ENCODE measurements at places on chromosomes 6 and 20.
A peak's percentile ranks its signal among the peaks of the same experiment; 100 is the strongest.

DNA sequence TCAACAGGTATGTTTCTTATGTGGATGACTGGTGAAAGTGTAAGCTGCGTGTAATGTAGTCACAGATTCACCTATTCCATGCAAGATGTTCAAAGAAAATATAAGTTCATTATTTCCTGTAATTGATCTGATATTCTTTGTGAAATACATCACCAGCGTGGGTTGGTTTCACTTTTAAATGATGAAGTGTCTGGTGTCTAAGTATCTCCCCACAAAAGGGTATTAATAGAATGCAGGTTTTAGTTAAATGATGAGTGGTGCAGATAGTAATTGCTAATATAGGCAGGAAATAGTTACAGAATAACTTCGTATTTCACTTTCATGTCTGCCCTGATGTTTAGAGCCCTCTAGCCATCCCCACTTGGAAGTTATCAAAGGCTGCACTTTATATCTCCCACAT is 22.2 kb downstream of the PGBD1 start:
- no peak for DNase-seq

- no peak for DNase-seq
These were observed 18.6 kb downstream of the ADTRP start for GRCh38 chr6:11760015-11760473.

DNA sequence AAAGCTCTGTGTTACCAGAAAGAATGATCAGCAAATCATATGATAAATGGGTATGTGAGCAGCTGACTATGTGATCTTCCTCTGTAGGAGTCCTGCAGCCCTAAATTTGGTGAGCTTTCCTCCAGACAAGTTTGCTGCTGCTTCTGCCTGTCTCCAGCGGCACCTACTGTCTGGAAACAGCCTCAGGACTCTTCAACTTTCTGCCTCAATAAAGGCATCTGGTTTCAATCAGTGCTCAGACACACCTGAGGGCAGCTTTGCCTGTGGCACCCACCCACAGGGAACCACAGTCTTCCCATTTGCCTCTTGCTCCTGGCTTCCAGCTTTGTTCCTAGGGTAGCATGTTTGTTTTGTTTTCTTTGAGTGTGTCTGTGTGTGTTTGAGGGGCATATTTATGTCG is 727.9 kb upstream of the MAN1A1 start:
- no peak for DNase-seq

DNA sequence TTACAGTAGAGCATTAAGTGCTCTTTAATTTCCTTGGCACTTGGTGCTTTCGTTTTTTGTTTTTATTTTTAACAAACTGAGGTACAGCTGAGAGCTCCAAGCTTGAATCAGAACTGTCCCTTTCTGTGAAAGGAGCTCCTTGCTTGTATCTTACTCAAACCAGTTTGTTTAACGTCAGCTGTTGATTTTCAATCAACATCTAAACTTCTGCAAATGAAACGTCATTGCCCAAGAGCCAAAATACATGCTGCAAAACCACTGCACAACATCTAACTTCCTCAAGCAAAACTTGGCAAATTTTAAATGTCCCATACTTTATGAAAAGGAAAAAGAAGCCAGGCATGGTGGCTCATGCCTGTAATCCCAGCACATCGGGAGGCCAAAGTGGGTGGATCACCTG is 15.2 kb downstream of the VNN2 start:
- DNase-seq = no peak

DNA sequence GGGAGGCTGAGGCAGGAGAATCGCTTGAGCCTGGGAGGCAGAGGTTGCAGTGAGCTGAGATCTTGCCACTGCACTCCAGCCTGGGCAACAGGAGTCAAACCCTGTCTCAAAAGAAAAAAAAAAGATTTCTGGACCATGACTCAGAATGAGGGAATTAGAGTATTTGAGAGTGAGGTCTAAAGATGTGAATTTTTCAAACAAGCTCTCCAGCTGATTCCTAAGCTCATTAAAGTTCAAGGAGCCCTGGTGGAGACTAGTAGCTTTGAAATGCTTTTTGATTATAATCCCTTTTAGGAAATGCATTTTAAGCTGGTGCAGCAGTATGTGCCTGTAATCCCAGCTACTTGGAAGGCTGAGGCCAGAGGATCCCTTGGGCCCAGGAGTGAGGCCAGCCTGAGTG is 21.8 kb upstream of the SRF start:
- DNase-seq = no peak

- DNase-seq = no peak
These were observed 130.6 kb downstream of the RFX6 start for GRCh38 chr6:117007659-117008058.

DNA sequence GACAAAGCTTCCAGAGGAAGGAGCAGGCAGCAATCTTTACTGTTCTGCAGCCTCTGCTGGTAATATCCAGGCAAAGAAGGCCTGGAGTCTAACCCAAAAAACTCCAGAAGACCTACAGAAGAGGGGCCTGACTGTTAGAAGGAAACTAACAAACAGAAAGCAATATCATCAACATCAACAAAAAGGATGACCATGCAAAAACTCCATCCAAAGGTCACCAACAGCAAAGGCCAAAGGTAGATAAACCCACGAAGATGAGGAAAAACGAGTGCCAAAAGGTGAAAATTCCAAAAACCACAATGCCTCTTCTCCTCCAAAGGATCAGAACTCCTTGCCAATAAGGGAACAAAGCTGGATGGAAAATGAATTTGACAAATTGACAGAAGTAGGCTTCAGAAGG is 469.8 kb upstream of the FLRT3 start:
- DNase-seq = no peak

DNA sequence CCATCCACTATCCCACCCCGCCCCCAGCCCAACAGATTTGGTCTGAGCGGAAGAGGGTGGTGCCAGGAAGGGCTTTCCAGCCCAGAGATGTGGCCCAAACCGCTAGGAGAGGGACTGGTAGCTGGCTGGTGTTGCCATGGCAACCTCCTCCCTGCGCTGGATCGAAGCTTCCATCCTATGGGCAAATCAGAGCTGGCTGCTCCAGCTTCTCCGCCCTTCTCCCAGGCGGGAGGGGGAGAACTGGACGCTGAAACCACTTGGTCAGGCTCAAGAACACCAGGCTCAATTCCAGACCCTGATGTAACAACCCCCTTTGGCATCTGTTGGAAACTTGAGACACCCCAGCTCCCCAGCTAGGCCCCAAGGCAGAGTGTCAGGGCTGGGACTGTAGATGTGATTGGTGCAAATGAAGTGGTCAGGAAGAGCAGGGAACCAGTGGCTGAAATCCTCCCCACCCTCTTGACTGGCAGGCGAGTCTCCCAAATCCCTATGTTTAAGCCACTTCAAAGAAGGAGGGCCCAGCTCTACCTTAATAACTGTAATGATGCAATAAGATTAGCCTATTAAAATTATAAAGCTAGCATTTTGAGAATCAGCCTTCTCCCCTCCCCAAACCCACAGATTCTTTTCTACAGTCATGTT is 4.2 kb downstream of the RIMS4 start:
- DNase-seq = no peak

GRCh38 chr6:166366921-166367320 is 15.8 kb downstream of the MPC1 start:
- DNase-seq = no peak

- peak; percentile 6 for DNase-seq
These were observed 533.1 kb upstream of the CDH4 start for GRCh38 chr20:60718743-60719480.

GRCh38 chr20:15031546-15032351 is 694.3 kb upstream of the FLRT3 start:
- DNase-seq = no peak

DNA sequence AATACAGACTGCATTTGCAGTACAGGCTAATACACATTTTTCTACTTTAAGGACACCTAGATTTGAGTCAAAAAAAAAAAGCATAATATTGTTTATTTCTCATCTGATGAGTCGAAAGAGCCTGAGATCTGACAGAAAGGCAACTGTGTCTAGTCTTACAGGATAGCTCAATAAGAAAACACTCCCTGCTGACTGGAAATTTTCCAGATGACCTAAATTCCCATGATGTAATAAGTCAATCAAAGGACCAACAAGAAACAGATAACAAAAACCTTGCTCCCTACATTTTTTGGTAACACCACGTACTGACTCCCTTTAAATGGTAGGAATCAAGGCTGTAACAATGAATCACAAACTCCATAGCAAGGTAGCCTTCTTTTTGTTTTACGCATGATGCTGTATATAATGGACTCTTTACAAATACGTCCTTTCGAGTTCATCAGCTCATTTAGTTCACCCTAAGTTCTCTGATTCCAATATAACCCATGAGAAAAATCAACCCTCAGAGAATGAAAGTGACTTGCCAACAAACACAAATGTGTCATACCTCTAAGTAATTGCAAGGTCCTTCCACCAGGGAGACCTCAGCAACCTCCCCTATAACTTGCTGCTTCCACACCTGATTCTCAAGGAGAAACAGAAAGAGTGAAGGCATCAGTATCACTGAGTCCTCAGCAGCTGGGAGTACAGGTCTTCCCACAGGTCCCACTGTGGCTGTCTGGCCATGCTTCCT is 12.1 kb downstream of the TBX18 start:
- DNase-seq = no peak

DNA sequence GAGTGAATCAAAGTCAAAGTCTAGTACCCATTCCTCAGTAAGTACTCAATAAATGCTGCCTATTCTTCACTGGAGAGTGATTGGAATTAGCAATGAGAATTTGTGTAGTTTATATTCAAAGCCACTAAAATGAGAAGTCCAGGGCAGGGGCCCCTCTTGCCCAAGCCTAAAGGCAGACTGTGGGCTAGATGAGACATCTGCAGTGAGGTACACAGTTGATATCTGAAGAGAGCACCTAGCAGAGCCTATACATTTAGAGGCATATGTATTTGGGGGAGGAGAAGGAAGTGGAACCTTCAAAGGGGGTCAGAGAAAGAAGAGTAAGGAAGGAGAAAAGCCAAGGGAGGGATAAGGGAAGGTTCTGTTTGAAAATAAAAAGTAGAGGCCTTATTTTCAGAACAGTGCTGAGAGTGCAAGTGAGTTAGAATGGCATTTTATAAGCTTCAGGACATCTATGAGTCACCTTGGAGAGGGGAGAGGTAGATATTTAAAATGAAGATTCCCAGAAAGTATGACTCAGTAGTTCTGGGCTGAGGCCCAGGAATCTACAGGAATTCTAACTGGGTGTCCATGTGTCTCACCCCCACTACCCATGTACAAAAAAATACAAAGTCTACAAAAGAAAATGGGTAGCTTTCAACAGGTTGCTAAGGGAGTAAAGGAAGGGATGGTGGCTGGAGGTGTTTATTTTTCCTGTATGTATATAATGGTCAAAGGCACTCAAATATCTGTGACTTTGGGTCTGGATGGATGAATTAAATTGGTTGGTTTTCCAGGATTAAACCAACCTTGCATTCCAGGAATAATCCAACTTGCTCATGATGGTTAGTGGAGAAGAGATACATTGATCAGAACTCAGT is 135.1 kb downstream of the ZFP64 start:
- DNase-seq = no peak
